ENCODE measurements at places on chromosomes 3 and 15. TPM values are rescaled to one million over a fixed set of nuclear protein-coding genes. Genes with fewer than 3 reads are reported as not detected.

IRAK2 gene
- polyA plus RNA-seq = 0.70 TPM

STAC gene
- 8.7 TPM for polyA plus RNA-seq

AGBL1 gene
- 0.16 TPM for polyA plus RNA-seq

CDAN1 gene
- 16.6 TPM for polyA plus RNA-seq

LPP gene
- 28.6 TPM for polyA plus RNA-seq

MOBP gene
- 0.17 TPM for polyA plus RNA-seq

CALML4 gene
- 37.2 TPM for polyA plus RNA-seq

ZCWPW2 gene
- 2.2 TPM for polyA plus RNA-seq

- no peak for DNase-seq
Measured at GRCh38 chr15:64343222-64343621, 12.8 kb downstream of the CSNK1G1 start.

DNA sequence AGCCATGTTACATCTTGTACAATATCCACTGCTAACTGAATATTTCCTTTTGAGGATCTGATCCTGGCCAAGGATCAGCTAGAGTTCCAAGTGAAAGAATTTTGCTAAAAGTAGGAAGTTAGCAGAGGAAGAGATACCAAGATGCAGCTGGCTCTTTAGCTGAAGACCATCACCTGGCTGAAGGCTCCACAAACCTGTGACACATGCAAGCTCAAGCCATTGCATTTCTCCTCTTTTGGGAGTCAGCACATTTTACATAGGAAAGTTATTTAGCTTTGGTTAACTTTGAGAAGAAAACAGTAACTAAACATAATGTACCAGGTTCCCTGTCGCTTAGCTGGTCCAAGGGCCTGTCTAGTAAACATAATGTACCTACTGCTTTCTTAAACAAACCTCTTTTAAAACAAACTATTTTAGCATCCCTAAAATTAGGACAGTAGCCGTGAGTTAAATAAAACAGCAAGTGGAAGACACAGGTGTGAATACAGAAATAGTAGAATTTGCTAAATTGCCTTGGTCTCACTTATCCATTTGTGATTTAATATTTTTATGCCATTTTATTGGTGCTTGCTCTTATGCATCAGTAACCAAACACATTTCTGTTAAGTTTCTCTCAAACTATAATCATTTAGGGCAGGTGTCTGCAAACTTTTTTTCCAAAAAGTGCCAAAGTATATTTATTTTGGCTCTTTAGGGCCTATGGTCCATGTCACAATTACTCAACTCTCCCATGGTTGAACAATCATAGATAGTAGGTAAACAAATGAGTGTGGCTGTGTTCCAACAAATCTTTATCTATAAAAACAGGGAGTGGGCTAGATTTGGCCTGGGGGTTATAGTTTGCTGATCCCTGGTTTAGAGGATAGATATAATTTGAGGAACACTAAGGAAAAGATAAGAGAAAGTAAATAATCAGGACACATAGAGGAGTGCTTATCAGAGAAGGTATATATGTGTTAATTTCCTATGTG, 11.2 kb downstream of the GCSAM start:
- DNase-seq = no peak

DNA sequence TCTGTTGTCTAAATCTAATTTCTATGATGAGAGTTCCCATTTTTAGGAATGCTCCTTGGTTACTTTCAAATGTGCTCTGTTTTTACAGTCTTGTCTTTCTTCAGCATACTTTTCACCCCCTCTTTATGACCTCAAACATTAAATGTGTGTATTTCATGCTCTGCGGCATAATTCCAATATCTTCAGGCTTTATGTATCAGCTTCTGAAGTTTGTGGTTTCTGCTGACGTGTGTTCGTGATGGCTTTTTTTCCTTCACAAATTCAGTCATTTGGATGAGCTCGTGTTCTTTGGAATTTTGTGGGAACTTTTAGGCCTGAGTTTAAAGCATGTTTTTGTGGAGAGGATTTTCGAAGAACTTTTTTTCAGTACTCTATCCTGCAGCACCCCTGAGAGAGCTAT, 97.7 kb upstream of the CHRNA7 start:
- DNase-seq = no peak

DNA sequence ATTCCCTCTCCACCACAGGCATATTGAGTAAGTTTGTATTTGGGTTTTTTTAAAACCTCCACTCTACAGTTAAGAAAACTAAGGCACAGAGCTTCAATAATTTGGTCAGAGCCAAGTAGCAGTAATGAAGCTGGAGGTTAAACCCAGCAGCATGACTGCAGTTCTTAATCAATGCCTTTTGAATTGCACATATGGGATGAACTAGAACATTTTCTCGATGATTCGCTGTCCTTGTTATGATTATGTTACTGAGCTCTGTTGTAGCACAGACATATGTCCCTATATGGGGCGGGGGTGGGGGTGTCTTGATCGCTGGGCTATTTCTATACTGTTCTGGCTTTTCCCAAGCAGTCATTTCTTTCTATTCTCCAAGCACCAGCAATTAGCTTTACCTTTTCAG, 1.6 kb upstream of the CCR5 start:
- DNase-seq = no peak

DNA sequence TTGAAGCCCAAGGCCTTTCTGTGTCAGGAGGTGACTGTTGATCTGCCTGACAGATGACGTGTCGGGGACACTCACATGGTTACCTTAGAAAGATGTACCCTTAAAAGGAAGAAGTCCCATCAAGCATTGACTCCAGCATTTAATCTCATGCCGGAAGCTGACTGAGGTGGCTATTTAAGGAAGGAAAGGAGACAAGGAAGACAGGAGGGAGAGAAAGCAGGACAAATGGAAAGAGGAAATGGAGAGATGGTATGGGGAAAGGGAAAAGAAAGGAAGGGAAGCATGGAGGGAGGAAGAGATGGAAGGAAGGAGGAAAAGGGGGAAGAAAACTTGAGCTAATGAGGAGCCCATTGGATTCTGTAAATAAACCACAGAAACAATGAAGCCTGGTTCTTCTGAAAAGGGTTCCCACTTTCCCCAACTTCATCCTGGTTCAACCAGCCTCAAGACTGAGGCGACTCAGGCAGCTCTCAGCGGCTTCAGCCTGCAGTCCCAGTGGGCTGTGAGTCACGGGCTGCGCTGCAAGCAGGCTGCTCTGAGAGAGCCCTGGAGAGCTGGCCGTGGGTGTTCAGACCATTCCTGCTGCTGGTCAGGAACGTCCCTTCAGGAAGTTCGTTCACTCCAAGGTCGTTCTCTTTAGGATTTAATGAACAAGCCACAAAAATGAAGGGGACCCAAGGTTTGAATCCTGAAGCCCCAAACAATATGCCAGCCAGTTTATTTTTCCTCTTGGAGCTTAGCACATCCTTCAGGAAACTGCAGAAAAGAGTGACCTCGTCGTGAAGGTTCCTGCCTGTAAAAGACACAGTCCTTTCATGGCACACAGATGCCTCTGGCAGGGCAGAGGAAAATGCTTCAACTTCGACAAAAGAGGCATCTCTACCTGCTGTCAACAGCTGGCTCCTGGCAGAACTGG, 69.6 kb upstream of the THBS1 start:
- no peak for DNase-seq

DNA sequence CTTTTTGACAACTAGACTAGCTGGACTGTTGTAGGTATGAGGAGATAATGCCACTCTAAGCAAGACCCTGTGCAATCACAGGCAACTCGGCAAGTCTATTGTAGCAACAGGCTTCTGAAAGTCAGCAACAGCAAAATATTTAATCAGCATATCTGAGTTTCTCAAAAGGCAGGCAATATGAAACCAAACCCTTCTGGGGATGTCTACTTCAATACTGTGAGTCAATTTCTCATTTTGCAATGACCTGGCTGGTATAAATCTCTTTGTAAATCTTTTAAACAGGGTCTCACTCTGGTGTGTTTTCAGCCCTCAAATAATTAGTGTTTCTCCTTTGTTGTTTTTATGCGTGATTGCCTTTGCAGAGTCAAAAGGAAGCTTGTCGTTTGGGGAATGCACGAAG, 1044.5 kb downstream of the NTRK3 start:
- no peak for DNase-seq

DNA sequence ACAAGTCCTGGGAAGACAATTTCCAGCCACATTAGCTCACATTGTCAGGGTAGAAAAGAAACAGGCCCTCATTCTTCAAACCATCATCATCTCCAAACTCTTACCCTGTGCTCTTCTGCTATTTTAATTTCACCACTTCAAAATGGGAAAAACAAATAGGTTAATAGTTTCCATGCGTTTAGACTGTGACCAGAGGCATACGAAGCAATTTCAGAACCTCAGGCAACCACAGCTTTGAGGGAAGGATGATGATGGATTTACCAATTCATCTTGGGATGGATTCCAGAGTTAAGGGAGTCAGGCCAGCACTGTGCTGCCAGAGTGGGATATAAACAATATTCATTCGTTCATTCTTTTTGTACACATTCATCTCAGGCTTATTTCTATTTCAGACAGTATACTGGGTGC, 307.8 kb upstream of the TPRG1 start:
- DNase-seq = no peak

DNA sequence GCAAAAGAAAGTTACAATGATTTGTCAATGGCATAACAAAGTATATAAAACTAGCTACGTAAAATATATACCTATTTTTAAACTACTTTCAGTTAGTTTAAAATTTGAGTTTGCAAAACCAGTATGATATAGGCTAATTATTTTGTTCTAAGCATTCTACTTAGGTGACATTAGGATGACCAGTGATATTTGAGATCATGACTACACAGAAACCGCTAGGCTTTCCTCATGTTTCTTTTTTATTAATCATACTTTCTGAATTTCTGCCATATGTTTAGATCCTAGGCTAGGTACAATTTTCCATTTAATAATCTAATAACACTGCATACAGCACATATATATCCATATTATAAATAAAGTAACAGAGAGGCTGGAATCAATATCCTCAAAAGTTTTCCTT, 52.4 kb upstream of the XRN1 start:
- no peak for DNase-seq

DNA sequence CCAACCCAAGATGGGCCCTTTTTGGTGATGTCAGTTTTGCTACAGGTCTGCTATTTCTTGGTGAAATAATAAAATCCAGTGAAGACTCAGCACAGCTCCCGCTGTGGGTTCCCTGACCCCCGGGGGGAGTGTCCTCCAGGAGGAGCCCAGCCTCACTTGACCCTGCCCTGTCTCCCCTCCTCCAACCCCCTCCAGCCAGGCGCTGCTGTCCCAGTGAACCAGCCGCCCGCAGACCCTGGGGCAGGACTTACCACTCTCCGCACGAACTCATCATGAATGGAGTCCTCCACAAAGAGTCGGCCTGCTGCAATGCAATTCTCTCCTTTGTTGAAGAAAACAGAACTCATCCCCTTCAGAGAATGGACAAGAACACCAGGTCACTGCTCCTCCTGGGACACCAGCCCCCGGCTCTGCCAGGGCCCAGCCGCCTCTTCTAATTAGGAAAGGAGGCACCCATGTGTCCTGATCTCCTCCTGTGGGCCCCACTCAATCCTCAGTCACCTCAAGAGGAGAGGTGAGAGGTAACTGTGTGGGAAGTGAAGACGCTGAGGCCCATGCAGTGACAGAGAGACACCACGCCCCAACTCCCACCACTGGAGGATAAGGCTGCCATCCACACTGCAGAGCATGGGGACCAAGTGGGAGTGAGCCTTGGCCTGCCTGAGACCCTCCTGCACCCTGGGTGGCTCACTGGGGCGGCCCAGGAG, 28.8 kb upstream of the SLC41A3 start:
- no peak for DNase-seq

- no peak for DNase-seq
Measured at GRCh38 chr15:27850050-27850449, 249.1 kb downstream of the OCA2 start.

DNA sequence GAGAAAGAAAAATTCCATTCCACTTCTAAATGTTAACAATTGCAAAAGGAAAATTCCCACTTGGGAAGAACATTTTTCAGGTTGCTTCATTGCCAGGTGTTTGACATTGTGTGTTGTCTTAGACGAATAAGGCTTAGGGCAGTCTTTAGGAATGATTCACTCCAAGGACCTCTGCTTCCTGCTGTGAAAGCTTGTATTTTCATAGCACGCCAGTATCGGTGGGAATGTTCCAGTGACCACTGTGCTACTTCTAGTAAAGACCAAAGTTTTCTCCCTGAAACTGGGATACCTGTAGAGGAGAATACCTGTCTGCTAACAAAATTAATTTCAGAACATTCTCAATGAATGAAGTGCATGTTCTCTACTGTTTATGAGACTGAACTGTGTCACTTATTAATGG, 64.1 kb downstream of the CDIN1 start:
- DNase-seq = no peak

DNA sequence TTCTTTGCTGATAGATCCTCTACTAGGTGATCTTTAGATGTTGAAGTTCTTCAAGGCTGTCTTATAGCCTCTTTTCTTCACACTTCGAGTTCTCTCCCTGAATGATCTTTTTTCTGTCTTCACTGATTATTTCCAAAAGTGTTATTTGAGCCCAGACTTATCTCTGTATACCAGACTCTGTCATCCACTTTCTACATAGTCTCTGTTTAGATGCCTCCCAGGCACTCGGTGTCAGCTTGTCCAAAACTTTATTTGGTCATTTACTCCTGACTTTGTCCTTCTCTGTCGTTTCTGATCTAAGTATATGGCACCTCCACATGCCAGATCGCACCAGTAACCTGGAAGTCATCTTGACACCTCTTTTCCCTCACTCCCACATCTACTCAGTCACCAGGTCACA, 27.6 kb downstream of the KLHL18 start:
- no peak for DNase-seq

- no peak for DNase-seq
Measured at GRCh38 chr3:186974824-186975313, 44.5 kb downstream of the ST6GAL1 start.

- DNase-seq = no peak
Measured at GRCh38 chr3:126305427-126305826, 51.8 kb downstream of the KLF15 start.

- DNase-seq = no peak
Measured at GRCh38 chr15:101200181-101200580, 51.7 kb downstream of the CHSY1 start.

GRCh38 chr3:116084999-116085791, 360.1 kb downstream of the LSAMP start:
- DNase-seq = no peak

- DNase-seq = peak; percentile 30
Measured at GRCh38 chr15:52261498-52262242, 33.9 kb downstream of the MYO5C start.

- no peak for DNase-seq
Measured at GRCh38 chr15:42903388-42904324, 16.9 kb downstream of the TTBK2 start.

- no peak for DNase-seq
Measured at GRCh38 chr3:126477061-126477380, 1.3 kb upstream of the ZXDC start.
